ENCODE measurements at places on chromosomes 13 and 19. TPM values are rescaled to one million over a fixed set of nuclear protein-coding genes. Genes with fewer than 3 reads are reported as not detected.
A peak's percentile ranks its signal among the peaks of the same experiment; 100 is the strongest.

The KCNRG gene
- 4.0 TPM for total RNA-seq

- DNase-seq = no peak
These were observed 25.8 kb downstream of the NALCN start for GRCh38 chr13:101390461-101390860.

The DENND1C gene
- 9.2 TPM for total RNA-seq

- no peak for DNase-seq
These were observed 12.4 kb upstream of the ZSCAN4 start for GRCh38 chr19:57656346-57656745.

The TRPM4 gene
- total RNA-seq = 2.2 TPM

DNA sequence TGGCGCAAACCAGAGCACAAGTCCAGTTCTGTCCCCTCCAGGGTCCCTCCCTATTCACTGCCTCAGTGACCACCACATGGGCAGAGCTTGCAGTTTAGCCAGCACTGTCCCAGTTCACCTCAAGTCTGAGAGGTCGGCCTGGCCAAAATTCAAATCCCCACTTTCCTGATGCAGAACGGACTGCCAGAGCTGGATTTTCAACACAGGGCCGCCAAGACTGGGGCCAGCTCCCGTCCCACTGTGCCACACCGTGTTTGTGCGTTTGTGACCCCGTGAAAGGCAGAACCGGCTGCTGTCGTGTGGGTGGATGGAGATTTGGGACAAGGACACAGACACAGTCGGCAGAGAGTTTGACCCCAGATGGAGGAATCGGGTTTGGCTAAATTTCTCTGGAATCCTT lies 176.7 kb downstream of the URI1 start:
- DNase-seq = no peak

DNA sequence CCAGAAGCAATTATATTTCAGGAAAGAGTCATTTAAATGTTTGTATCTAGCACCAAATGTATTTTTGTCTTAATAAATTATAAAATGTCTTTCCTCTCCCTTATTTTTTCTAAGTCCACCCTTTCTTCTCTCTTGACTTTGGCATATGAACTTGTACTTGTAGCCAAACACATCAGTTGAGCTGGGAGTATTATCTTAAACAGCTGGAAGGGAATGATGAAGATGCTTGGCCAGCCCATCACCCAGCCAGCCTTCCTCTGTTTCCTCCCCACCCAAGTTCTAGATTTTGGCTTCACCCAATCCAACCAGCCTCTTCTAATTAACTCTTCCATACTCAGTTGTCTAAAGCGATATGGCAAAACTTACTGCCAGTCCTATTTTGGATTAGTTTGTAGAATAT lies 272.5 kb downstream of the ENOX1 start:
- DNase-seq = no peak

The ZNF850 gene
- total RNA-seq = 5.7 TPM

The LPAR6 gene
- 4.6 TPM for total RNA-seq

DNA sequence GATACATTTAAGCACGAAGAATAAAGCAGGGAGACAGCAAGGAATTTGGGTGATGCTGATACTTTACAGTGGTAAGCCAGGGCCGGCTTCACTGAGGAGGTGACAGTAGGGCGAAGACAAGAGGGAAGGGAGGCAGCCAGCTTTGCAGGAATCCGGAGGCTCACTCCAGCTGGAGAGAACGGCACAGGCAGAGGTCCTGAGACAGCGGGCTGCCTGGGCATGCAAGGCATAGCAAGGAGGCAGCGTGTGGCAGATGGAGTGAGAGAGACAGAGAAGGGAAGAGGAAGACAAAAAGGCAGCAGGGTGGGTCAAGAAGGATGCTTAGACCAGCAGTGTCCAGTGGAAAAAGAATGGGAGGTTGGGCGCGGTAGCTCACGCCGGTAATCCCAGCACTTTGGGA lies 83.2 kb upstream of the WASF3 start:
- DNase-seq = no peak

The SERPINE3 gene
- total RNA-seq = under 0.01 TPM

- DNase-seq = no peak
These were observed 43.4 kb downstream of the EFNB2 start for GRCh38 chr13:106491928-106492587.

GRCh38 chr13:38582133-38582532 lies 104.7 kb upstream of the FREM2 start:
- peak; percentile 56 for DNase-seq

The CGB3 gene
- total RNA-seq = not detected

DNA sequence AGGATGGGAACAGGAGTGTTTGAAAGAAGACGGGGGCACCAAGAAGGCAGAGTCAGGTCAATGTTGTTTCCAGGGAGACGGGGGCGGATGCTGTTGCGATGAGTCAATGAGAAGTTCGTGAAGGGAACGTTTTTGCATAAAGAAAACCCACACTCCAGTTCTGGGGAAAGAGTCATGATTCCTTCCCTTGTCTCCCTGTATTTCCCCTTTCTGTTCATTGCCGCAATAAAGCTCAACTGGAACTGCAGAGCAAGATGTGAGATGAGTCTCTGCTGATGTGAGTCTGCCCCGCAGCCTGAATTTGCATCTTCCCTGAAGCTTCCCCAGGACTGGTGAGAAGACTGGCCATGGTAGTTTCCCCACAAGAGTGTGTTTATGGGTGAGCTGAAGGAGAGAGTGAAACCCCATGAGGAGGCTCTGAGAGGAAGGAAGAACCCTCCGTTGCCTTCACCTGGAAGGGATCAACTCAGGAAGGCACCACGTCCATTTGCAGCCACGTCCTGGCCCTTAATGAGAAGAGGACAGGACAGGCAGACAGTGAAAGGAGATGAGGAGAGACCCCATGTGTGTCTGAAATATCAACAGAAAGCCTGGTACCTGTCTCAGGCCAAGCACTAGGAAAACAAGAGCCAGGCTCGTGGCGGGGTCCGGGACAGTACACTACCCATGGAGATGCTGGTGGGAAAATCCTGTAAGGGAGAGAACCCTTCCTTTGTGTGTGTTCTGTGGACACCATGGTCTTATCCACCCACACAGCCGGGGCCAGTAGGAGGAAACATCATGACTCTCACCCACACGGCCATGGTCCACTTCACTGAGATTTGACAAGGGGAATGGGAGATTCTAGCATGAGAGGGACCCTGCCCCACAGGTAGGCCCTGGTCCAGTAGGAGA lies 13.7 kb downstream of the LILRA1 start:
- no peak for DNase-seq

The SERTM1 gene
- total RNA-seq = not detected

- DNase-seq = peak; percentile 55
These were observed 17.9 kb upstream of the ZNF175 start for GRCh38 chr19:51552996-51553725.

The ZNF667 gene
- total RNA-seq = 5.7 TPM

GRCh38 chr13:26923824-26924605 lies 163.4 kb upstream of the GPR12 start:
- no peak for DNase-seq

GRCh38 chr13:75440100-75440499 lies 41.9 kb downstream of the TBC1D4 start:
- DNase-seq = no peak

The AP3D1 gene
- 137 TPM for total RNA-seq

DNA sequence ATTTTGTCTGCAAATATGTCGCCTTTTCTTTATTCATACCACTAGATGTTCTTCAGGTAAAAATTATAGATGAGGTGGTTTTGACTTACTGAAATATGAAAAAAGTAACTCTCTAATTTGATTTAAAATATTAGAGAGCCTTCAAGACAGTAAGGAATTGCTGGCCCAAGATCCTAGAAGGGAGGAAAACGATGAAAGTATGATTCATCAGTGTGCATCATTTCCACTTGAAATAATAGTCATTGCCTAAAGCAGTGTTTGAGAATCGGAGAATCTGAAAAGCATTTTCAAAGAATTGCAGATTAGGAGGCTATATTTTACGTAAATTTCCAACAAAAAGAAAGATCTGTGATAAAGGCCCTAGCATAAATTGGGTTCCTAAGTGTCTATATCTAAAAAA lies 1707.9 kb upstream of the PRR20A start:
- DNase-seq = no peak

GRCh38 chr19:28706693-28707092 lies 506.3 kb downstream of the UQCRFS1 start:
- DNase-seq = no peak

The HCST gene
- 63.3 TPM for total RNA-seq

The CHAMP1 gene
- total RNA-seq = 6.5 TPM

GRCh38 chr13:57672168-57672567 lies 40.6 kb downstream of the PCDH17 start:
- DNase-seq = no peak

- no peak for DNase-seq
These were observed 97.5 kb downstream of the RAB20 start for GRCh38 chr13:110463871-110464510.

All from hematopoietic multipotent progenitor cell (in vitro differentiated cells).